ENCODE measurements at places on chromosomes 3 and 15.

DNA sequence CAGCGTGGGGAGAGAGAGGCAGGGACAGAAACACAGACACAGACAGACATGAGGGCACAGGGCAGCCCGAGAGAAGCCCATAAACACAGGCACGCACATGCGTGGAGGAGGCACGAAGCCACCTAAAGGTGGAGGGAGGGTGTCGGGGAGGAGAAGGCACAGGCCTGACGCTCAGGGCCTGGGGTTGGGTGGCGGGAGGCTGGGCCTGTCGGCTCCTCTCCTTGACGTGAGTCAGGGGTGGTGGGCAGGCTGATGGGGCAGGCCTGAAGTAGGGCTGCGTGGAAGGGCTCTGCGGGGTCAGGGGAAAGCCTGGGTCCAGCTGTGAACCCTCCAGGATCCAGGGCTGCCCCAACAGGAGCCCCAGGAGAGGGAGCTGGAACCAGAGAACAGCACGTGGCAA lies 74.2 kb downstream of the EPHB3 start:
- DNase-seq: no peak

GRCh38 chr3:123432832-123433523 lies 15.9 kb downstream of the ADCY5 start:
- DNase-seq: no peak

DNA sequence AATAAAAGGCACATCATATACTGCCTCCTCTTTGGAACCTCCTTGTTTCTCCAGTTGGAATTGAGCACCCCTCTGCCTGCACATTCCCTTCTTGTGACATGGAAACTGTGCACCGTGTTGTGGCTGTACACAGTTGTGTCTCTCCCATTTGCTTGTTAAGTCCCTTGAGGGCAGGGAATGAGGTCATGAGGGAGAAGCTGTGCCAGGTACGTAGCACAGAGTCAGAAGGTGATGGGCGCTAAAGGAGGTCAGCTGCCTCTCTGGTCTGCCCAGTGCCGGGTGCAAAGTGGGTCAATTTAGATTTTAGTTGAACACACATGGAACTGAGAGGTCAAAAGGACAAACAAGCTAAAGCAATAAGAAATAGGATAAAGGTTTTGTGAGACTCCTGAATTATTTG lies 124.4 kb downstream of the FAM43A start:
- DNase-seq: no peak

GRCh38 chr3:152375546-152375945 lies 106.8 kb downstream of the MBNL1 start:
- DNase-seq: no peak

DNA sequence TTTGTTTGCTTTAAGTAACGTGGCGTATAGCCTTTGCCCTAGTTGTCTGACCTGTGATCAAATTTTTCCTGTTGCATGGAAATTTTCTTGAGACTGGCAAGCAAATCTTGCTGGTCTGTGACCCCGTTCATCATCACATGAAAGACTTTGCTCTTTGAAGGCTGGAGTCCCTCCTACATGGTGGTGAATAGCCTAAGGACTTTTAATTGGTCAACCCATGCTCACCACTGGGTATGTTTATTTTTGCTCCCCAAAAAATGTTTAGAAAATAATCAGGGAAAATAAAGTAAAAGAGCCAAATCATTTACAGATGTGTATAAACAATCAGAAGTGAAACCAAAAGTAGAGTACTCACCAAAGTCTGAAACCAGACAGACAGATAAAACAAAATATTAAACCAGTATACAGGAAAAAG lies 1075.3 kb upstream of the ALCAM start:
- no peak for DNase-seq

- no peak for DNase-seq
Measured at GRCh38 chr15:65059931-65060596, 7.7 kb downstream of the RASL12 start.

GRCh38 chr15:71251584-71252043 lies 136.3 kb downstream of the THSD4 start:
- no peak for DNase-seq

DNA sequence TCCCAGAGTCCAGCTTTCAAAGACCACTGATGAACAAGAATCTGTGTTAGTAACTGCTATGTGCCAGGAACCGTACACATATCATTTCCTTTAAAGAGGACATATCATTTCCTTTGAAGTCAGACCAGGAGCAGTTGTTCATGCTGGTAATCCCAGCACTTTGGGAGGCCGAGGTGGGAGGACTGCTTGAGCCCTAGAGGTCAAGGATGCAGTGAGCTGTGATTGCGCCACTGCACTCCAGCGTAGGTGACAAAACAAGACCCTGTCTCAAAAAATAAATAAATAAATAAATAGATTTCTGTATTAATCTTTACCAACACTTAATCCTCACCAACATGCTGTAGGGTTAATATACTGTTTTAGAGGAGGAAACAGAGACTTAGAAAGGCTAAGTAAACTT lies 23.9 kb upstream of the CDV3 start:
- DNase-seq: no peak

DNA sequence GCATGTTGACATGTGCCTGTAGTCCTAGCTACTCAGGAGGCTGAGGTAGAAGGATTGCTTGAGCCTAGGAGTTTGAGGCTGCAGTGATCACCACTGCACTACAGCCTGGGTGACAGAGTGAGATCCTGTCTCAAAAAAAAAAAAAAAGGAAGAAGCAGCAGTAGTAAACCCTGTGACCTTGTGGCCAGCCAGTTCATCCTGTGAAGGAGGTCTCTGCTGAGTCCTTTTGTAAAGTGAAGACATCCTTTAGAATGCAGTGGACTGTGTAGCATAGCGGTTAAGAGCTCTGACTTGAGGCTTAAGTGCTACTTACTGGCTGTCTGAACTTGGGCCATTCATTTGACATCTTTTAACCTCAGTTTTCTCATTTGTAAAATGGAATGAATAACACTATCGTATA lies 8.3 kb downstream of the EXOSC7 start:
- no peak for DNase-seq

GRCh38 chr3:161674402-161674801 lies 177.8 kb downstream of the OTOL1 start:
- DNase-seq: no peak

GRCh38 chr15:39588531-39589192 lies 7.8 kb downstream of the THBS1 start:
- no peak for DNase-seq

DNA sequence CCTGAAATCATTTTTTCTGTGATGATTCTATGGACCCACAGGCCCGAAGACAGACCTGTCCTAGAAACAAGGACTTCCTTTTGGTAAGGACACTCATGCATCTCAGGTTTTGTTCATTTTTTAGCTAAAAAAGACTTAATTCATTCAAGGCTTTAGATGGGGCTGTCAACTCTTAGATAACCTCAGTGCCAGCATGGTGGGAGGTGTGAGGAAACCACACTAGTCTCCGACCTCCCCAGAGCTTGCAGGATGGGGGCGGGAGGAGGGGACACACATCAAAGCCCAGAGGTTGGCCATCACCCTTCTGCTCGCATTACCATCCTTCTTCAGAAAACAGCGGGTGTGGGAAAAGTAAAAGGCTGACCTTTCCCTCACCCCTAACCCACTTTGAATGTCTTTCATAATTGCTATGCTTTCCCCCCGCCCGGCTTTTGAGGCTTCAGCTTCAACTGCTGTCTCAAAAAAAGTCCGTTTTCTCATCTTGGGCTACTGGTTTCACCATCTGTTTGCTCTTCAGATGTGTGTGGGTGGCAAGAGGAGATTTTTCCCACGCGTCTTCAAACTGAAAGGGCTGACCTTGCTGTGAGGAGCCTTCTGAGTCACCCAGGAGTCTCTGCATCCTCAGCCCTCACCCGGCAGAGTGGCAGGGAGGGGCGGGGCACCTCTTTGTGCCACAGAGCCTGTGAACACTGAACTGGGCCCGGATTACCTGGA lies 27.6 kb upstream of the CXCR6 start:
- no peak for DNase-seq

Measured in right forelimb (tissue), 1 donor.